Activated T-helper 2 cell treated with anti-CD3 and anti-CD28 coated beads, Interferon-gamma antibody, Interleukin-2, Interleukin-4, amounts not matched to agents 10 μg/mL and 5 μg/mL and 100 μg/mL, durations not matched to agents 14 hours and 24 hours and 36 hours (primary cell): ENCODE measurements at places on chromosomes 7 and 10. TPM values are rescaled to one million over a fixed set of nuclear protein-coding genes. Genes with fewer than 3 reads are reported as not detected.

Gene PLAC9
- total RNA-seq = not detected in 2 replicates

Gene OR2A7
- total RNA-seq = 2.2 and 2.5 TPM in 2 replicates

Gene RNF148
- total RNA-seq = not detected in 2 replicates

Gene C10orf62
- total RNA-seq = not detected in 2 replicates

Gene MPP7
- 0.60 and 0.73 TPM in 2 replicates for total RNA-seq

Gene IL2RA
- 1,777 and 1,808 TPM in 2 replicates for total RNA-seq

Gene PRTFDC1
- 0.11 and 0.25 TPM in 2 replicates for total RNA-seq

Gene FXYD4
- not detected in 2 replicates for total RNA-seq

Gene EPHA1
- 0.07 and 0.34 TPM in 2 replicates for total RNA-seq

Gene NPFFR1
- total RNA-seq = not detected in 2 replicates

Gene STX1A
- 17.2 and 17.6 TPM in 2 replicates for total RNA-seq

Gene NPTX2
- 0.28 and 0.32 TPM in 2 replicates for total RNA-seq

Gene CTNNA3
- total RNA-seq = not detected in 2 replicates

Gene STRIP2
- 73.4 and 73.5 TPM in 2 replicates for total RNA-seq

Gene GRID1
- total RNA-seq = not detected in 2 replicates
